ENCODE measurements at places on chromosomes 11 and 22.

- DNase-seq: peak; percentile 69
Observed at GRCh38 chr22:23539135-23539838, 40.8 kb downstream of the IGLL1 start.

- DNase-seq: no peak
Observed at GRCh38 chr11:64351136-64351631, 7.8 kb upstream of the RPS6KA4 start.

GRCh38 chr11:126914941-126915340 is 85.6 kb downstream of the KIRREL3 start:
- DNase-seq: no peak

DNA sequence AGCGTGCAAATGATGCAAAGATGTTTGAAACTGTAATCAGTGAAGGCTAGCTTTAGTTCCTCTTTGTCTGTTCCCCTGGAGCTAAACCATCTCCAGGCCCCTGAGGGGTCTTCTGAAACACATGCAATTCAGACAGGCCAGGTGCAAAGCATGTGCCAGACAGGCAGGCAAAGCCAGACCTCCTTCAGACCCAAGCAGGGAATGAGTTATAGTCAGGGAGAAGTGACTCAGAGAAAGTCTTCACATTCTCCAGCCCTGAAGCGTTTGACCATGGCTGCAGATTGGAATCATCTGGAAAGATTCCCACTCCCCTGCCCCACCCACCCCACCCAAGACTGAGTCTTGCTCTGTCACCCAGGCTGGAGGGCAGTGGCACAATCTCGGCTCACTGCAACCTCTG is 187.0 kb upstream of the ISX start:
- DNase-seq: peak; percentile 35

DNA sequence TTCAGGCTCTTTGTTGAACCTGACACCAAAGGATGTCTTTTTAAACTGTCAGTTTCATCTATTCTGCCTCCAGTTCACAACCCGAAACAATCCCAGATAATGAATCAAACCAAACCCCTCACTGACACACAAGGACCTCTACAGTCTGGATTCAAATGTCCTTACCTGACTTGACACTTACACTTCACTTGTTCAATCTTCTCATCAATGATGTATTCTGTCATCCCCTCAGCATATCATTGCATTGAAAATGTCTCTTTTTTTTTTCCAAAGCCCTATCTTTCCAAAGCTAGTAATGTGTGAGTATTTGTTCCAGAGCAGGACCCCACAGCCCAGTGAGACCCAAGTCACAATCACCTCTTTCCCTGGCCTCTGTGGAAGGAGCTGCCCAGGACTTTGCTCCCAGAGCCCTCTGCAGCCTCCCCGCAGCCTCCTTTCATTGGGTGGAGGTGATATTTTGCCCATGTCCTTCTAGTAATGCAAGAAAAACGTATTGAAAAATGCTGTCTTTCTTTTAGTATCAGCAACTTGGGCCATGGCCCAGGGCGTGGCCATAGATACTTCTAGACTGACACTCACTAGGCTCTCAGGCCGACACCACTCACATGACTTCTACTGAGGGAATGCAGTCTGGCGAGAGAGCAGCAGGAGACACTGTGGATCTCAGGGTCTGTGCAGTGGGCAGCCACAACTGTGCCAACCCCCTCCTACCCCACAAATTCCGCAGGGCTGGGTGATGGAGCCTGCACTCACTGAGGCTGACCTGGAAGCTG is 18.2 kb downstream of the RFPL3 start:
- DNase-seq: no peak
